ENCODE measurements at places on chromosomes 7 and 10. TPM values are rescaled to one million over a fixed set of nuclear protein-coding genes. Genes with fewer than 3 reads are reported as not detected.
A peak's percentile ranks its signal among the peaks of the same experiment; 100 is the strongest.

DNA sequence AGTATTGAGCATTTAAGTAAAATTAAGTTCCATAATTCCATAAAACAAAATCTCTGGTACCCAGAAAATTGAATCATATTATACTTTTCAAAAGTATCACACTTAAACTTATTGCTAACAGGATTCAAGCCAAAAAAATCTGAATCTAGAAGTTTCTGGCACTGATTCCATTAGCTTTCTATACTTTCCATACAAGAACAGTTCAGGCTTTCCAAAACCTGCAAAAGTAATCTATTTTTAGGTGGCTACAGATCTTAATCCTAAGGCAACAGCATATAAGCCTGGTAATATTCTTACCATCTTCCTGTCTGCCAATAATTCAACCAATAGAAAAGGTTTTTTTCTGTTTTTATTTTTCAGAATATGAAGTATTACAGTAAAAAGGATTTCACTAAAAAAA is 185.0 kb downstream of the CRPPA start:
- DNase-seq, result no peak

- DNase-seq, result no peak
Observed at GRCh38 chr7:36010656-36011587, 142.1 kb upstream of the EEPD1 start.

DNA sequence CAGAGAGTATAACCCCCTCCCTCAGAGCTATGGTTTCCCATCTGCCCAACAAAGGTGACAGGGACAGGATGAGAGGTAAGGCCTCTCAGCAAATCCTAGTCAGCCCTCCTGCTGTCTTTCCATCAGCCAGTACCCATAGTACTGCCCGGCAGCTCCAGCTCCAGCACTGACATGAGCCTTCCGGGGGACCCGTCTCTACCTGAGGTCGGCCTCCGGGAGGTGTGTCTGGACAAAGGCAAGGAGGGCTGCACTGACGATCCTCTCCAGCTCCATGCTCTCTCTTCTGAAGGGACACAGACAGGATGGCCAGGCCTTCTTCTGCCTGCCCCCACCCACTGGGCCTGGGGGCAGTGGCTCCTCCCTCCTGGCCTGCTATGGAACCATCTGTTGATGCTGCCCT is 4.3 kb downstream of the FBXL15 start:
- DNase-seq, result no peak

DNA sequence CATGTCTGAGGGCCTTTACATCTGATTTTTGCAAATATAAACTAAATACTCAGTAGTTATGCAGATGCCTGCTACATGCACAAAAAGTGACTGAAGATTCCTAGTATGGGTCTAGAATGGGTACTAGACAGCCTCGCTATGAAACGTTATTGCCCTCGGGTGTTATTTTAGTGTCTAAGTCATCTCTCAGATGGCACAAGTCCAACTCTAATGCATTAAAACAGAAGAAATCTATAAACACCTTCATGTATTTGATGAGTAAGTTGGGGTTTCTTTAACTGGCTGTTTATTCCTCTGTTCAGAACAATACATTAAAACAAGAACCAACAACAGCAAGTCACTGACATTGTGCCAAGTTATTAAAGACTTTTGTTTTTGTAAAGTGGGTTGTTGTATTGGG is 41.6 kb downstream of the TEX36 start:
- DNase-seq, result no peak

DNA sequence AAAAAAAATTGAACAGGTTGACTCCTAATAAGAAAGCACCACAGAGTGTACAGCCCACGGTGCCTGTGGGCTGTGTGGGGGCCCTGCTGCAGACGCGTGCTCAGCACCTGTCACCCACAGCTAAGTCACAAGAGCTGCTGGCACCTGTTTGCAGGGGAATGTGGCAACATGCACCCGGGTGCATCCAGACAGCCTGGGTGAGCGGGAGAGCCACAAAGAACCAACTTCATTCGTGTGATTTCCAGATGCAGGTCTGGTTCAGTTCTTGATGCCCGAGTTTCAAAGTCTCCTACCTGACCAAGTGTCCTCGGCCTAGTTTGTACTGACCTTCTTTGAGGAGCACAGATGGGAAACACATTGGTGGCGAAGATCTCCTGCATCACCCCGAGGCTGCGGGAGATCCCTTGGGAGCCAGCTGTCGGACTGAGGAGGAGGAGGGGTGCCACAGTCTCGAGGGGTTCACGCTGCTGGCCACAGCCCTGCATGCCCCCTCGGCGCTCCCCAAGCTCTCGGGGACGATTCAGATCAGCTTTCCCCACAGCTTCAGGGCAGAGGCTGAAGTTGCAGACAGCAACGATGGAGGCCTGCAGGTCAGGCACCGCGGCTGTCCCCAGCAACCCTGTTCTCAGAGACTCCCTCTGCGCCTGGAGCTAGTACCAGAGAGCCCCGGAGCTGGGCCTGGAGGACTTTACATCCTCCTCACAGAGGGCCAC is 35.3 kb downstream of the AMZ1 start:
- no peak for DNase-seq

- no peak for DNase-seq
Observed at GRCh38 chr7:98575878-98576277, 41.2 kb upstream of the NPTX2 start.

- DNase-seq, result peak; percentile 7
Observed at GRCh38 chr10:12056748-12057147, 12.0 kb upstream of the DHTKD1 start.

- DNase-seq, result no peak
Observed at GRCh38 chr10:6022660-6023059, 39.5 kb downstream of the IL2RA start.

- no peak for DNase-seq
Observed at GRCh38 chr7:126449611-126450268, 803.0 kb downstream of the GRM8 start.

- no peak for DNase-seq
Observed at GRCh38 chr7:7251742-7252141, 69.4 kb downstream of the C1GALT1 start.

DNA sequence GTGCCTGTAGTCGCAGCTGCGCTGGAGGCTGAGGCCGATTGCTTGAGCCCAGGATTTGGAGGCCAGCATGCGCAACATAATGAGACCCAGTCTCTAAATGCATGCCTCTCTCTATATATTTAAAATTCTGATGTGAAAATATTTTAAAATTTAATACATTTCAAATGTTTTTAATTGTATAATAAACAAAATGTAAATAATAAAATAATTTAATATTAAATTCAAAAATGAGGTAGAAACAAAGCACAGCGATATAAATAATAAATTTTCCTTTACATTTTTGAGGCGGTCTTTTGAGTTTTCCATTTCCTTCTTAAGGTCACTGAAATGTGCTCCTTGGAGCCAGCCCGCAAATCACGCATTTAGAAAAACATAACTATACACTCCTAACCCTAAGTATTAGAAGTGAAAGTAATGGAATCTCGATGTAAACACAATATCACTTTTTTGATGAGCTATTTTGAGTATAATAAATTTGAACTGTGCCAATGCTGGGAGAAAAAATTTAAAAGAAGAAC is 523 bp upstream of the CDK1 start:
- DNase-seq, result no peak

DNA sequence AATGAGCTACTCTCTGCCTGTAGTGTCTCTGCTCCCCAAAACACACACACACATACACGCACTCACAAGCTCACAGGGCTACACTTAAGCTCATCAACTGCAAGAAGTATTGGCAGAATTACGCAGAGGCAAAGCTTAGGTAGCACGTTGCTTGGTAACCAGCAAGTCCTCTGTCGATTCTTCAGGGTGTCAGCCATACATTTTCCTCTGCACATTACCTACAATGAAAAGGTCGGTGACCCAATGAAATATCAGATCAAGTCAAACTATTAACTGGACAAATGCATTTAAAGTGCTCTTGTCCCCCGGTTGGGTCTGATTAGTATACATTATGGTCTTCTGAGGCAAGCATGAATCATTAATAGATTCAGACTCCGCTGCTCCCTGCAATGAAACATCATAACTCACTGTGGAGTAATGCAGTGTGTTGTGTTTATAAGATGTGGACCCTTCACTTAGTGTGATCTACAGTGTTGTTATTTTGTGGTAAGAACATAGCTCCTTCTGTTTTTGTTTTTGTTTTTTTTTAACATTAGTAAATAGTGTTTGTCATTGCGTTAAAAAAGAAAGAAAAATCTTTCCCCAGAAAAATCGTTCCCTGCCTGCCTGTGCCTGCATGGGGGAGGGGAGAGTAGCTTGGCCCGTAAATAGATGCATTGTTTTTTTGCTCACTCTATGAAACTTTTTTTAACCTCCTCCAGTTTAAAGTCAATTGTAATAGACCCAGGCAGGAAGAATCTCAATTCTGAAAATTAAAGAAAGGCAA is 325.5 kb downstream of the SFMBT2 start:
- DNase-seq, result no peak

DNA sequence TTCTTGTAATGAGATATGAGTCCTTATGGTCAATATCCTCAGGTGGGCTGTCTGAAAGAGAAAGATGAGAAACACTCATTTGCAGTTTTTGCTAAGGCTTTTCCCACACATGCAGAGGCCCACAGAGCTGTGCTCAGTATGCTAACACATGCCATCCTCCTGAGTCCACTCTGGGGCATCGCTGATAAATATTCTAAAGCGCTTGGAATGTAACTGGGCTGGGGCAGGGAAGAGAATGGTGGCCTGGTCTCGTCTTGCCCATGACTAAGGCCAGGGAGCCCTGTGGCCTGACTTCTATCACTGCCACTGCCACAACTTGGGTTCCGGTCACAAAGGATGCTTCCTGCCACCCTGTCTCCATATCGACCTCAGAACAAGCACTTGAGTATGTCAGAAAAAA is 199.7 kb upstream of the FRMD4A start:
- no peak for DNase-seq

GRCh38 chr7:30027065-30027456 is 559 bp upstream of the FKBP14 start:
- DNase-seq, result peak; percentile 7

GRCh38 chr10:124384172-124384571 is 34.6 kb downstream of the OAT start:
- DNase-seq, result peak; percentile 57

DNA sequence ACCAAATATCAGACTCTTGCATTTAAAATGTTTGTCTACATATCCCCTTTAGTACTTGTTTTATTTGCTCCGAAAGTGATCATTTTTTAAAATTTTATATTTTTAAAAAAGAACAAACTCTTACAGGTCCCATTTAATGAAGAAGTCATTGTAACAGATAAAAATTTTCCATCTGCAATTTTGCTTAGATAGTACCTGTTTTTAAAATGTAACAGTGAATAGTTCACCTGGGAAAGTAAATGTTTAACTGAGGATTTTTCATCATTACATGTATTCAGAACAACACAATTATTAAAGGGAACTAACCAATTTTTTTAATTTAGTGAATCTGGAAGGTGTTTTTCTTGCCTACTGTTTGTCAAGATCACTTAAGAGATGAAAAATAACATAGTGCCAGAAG is 1099.5 kb upstream of the PHF14 start:
- DNase-seq, result no peak

- no peak for DNase-seq
Observed at GRCh38 chr10:6995341-6995740, 415.3 kb upstream of the PRKCQ start.

DNA sequence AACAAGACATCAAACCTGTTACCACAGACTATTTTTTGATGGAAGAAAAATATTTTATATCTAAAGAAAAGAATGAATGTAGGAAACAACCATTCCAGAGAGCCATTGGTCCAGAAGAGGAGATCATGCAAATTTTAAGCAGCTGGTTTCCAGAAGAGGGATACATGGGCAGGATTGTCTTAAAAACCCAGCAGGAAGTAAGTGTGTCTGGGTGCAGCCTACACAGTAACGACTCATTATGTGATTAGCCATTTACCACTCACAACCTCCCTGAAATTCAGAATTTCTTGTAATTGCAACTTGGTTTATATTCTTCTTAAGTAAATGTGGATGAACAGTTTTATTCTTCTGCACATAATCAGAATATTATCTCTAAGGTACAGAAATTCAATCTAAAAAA is 46.2 kb downstream of the NOC3L start:
- DNase-seq, result no peak

DNA sequence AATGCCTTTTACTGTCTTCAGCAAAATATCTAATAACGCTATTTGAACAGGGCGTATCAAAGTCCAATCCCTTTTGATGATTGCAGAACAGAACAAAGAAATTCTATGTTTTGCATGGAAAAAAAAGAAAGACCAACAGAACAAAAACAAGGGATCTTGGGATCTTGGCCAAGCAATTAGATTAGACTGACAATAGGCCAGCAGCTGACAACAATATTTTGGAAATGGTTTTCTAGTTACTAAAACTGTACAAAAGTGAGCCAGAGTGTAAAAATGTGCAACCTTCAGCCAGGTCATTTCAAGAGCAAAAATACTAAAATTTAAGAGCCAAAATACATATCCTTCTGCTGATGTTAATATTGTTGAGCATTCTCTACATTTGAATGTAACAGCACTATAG is 716.5 kb upstream of the KCND2 start:
- no peak for DNase-seq

DNA sequence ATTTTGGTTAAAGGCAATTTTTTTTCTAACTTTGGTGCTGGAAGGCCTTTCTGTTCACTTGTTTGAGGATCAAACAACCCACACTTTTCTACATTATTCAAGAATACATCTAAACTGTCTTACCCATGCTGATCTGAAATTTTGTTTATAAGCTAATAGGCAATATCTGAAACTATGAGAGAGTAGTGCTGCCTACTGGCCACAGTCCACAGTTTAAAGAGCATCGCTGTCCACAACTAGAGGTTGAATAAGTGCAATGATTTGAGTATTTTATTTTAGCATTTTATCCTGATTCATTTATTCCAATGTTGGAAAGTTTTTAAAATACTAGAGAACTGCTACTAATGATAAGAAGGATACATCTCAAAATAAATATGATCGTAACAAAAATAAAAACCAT is 306.9 kb downstream of the ELMO1 start:
- no peak for DNase-seq

- DNase-seq, result no peak
Observed at GRCh38 chr10:13684806-13685482, 98.2 kb downstream of the PRPF18 start.

DNA sequence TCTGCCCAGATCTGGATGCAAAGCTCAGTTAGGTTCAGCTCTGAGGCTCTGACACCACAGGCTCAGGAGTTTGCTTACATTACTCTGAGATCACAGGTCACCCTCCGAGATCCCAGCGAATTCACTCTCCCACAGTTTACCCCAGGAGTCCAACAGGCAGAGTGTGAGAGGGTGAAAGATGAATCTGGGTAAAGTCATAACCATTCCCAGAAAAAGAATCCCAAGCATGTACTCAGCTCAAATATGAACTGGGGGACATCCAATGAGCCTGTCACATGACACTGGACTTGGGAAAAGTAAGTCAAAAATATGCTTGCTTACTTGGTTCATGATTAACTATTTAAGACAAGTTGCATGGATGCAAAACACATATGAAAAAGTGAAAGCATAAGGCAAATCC is 110.3 kb upstream of the ARID5B start:
- DNase-seq, result no peak

- no peak for DNase-seq
Observed at GRCh38 chr7:50646069-50646468, 80.9 kb upstream of the DDC start.

Gene FLNC
- total RNA-seq, result 71.1 TPM

Gene LRRD1
- total RNA-seq, result not detected

Gene ATOH7
- not detected for total RNA-seq

Gene MCM10
- total RNA-seq, result 27.8 TPM

Gene TFEC
- total RNA-seq, result not detected

Gene GPR85
- total RNA-seq, result 1.3 TPM

Gene TMEM176A
- total RNA-seq, result not detected

Gene NMT2
- 134 TPM for total RNA-seq
